Suprapubic skin (tissue), 4 donors: ENCODE measurements at places on chromosomes 2 and 18. TPM values are rescaled to one million over a fixed set of nuclear protein-coding genes. Genes with fewer than 3 reads are reported as not detected.

DNA sequence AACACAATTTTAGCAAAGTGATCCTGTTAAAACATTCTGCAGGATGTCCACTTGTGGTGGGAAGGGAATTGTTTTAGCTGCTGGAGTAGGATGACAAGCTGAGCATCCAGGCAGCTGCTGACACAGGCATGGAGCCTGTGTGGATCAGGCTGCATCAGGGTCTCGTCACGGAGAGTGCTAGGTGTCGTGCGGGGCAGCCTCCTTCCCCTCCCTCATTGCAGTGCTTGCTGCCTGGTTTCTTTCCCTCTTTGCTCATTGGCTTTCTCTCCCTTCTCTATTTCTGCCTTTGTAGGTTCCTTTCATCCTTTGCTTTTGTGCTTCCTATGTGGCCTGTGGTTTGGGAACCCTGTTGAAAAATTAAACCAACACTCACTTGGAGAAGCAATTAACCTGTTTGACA, 172.9 kb downstream of the TPGS2 start:
- no peaks in the 10 kb centered on the region for H3K36me3 ChIP-seq
- no peaks in the 10 kb centered on the region for H3K27me3 ChIP-seq
- DNase-seq = no peak
- H3K4me1 ChIP-seq = no peaks in the 10 kb centered on the region
- no peak overlapping the region for H3K27ac ChIP-seq

- peaks cover under 1% of the 10 kb centered on the region for H3K4me1 ChIP-seq
- H3K36me3 ChIP-seq = peaks cover 5% of the 10 kb centered on the region
- no peak for DNase-seq
- H3K27ac ChIP-seq = no peak overlapping the region
These were observed 7.5 kb downstream of the FMNL2 start for GRCh38 chr2:152342259-152343046.

GRCh38 chr2:43478412-43479086, 117.3 kb downstream of the THADA start:
- no peak for DNase-seq
- H3K36me3 ChIP-seq = peaks cover 6% of the 10 kb centered on the region
- H3K4me1 ChIP-seq = peaks cover 11% of the 10 kb centered on the region
- H3K4me3 ChIP-seq = no peak overlapping the region
- H3K27me3 ChIP-seq = no peaks in the 10 kb centered on the region
- peak overlapping the region; percentile 13 for H3K27ac ChIP-seq

DNA sequence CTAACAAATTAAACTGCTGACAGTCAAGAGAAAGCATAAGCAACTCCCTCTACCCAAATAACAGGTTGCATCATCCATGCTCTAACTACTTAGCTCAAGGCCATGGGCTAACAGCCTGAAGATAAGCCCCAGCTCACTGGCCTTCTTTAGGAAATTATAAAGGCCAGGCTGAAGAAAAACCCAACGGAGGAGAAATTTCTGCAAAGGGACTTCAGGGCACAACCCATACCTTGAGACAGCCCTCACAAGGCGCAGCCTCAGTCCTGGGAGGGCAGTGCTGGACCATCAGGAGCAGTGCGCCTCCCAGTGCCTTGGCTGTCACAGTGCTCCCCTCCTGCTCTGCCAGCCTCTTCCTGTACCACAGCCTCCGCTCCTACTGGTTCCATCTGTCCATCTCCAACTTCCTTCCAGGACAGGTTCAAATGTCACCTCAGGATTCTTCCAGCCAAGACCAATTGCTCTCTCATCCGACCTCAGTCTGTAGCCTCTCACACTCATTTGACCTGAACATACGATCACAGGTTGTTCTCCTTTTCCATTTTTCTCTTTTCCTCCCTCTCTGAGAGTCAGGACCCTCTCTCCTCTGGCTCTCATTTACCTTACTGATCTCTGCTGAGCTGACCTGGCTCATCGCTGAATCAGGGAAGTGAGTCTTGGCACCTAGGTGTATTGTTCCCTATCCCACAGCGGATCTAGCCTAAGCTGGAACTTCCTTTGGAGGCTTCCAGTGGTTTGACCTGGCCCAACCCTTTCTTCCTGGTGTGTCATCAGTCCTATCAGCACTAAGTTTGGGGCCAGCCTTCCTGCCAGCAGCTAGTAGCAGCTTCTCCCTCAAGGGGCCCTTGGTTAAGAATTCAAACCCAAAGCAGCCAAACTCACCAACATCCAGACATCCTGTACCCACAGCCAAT, 1.9 kb downstream of the MCFD2 start:
- H3K4me1 ChIP-seq = peaks cover 35% of the 10 kb centered on the region
- peak overlapping the region; percentile 25 for H3K27ac ChIP-seq
- H3K36me3 ChIP-seq = peaks cover 22% of the 10 kb centered on the region

- DNase-seq = no peak
- no peak overlapping the region for H3K27ac ChIP-seq
- H3K4me1 ChIP-seq = no peaks in the 10 kb centered on the region
- H3K27me3 ChIP-seq = no peaks in the 10 kb centered on the region
- peaks cover 56% of the 10 kb centered on the region for H3K36me3 ChIP-seq
- no peak overlapping the region for H3K4me3 ChIP-seq
These were observed 51.8 kb upstream of the AP1S3 start for GRCh38 chr2:223889229-223889628.

GRCh38 chr2:238170386-238171071, 11.8 kb downstream of the ERFE start:
- peaks cover 78% of the 10 kb centered on the region for H3K36me3 ChIP-seq
- no peak overlapping the region for H3K27ac ChIP-seq
- no peaks in the 10 kb centered on the region for H3K27me3 ChIP-seq

DNA sequence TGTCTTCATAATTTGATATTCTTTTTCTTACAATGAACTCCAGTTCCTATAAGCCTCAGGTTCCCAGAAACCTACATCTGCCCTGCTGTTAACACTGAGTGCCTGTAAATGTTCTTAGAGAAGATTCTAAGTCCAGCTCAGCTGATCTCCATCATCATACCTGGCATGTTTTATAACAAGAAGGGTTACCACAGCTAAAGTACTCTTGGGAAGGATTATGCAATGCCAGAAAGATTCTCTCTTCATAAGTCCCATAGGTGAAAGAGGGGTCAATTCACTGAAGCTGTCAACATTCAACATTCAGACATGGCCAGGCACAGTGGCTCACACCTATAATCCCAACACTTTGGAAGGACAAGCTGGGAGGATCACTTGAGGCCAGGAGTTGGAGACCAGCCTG, 31.3 kb upstream of the PTPN4 start:
- no peaks in the 10 kb centered on the region for H3K27me3 ChIP-seq
- no peaks in the 10 kb centered on the region for H3K36me3 ChIP-seq

DNA sequence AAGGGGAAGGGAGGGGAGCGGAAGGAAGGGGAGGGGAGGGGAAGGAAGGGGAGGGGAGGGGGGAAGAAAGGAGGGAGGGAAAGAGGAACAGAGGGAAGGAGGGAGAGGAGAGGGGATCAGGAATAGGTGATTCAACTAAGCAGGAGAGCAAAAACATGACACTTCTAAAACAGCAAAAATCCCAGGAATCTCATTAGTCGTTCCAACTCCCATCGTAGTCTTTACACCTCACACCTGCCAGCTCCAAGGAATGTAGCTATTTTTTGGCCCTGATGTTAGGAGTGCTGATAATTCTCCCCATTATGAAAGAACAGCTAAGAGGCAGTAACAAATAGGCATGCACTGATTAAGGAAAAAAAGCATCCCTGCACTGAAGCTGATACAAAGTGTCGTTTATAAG, 709.9 kb upstream of the PKDCC start:
- H3K4me1 ChIP-seq = no peaks in the 10 kb centered on the region
- H3K27me3 ChIP-seq = no peaks in the 10 kb centered on the region
- H3K4me3 ChIP-seq = no peak overlapping the region
- no peak for DNase-seq

GRCh38 chr2:207969249-207969648, 56.1 kb downstream of the PLEKHM3 start:
- H3K27ac ChIP-seq = no peak overlapping the region
- no peak overlapping the region for H3K4me3 ChIP-seq
- no peaks in the 10 kb centered on the region for H3K4me1 ChIP-seq
- H3K27me3 ChIP-seq = no peaks in the 10 kb centered on the region
- no peak for DNase-seq

DNA sequence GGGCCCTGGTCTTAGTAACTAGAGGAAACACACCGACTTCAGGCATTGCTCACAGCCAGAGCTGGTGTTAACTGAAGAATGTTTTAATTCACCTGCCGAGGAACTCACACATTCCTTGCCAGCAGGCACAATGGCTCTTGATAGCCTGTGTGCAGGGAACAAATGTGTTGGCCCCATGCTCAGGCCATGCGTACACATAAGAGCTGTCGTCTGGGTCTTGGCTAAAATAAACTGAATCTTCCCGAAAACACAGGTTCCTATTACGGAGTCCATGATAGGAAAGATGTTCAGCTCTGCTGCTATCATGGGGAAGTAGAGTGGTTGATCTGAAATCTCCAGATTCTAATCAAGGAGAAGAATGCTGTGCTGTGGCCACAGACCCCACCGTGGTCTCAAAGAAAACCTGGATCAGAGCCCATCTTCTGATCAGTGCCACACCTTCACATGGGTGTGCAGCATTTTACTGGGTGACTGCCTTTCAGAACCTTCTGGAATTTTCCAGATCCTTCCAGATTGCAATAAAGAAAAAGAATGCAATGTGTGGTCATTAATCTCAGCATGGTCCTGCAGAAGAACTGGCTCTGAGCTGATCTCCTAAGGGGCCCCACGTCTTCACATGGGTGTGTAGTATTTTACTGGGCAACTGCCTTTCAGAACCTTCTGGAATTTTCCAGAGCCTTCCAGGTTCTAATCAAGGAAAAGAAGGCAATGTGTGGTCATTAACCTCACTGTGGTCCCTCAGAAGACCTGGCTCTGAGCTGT, 17.2 kb downstream of the MBP start:
- H3K27me3 ChIP-seq = no peaks in the 10 kb centered on the region
- DNase-seq = no peak
- H3K27ac ChIP-seq = peak overlapping the region; percentile 90

DNA sequence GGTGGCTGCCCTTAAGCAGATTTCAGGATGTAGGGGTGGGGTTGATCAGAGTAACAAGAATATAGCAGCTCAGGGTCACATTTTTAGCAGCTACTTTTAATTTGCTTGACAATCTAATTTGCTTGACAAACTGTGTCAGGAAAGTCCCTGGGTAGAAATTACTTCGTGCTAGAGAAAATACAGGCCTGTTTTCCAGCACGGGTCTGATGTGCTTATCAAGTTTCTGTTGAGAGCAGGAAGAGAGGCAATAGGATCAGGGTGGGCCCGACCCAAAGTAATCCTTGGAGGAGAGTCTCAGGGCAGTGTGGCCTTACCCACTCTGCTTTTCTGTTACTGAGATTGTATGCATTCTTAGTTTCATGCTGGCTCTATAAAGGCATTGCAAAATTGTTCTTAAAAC, 221.5 kb downstream of the TSN start:
- peaks cover 6% of the 10 kb centered on the region for H3K4me1 ChIP-seq
- H3K4me3 ChIP-seq = no peak overlapping the region
- no peak overlapping the region for H3K27ac ChIP-seq

GRCh38 chr18:40159141-40160017, 1795.7 kb upstream of the PIK3C3 start:
- H3K36me3 ChIP-seq = no peaks in the 10 kb centered on the region
- no peaks in the 10 kb centered on the region for H3K4me1 ChIP-seq
- no peak overlapping the region for H3K27ac ChIP-seq

DNA sequence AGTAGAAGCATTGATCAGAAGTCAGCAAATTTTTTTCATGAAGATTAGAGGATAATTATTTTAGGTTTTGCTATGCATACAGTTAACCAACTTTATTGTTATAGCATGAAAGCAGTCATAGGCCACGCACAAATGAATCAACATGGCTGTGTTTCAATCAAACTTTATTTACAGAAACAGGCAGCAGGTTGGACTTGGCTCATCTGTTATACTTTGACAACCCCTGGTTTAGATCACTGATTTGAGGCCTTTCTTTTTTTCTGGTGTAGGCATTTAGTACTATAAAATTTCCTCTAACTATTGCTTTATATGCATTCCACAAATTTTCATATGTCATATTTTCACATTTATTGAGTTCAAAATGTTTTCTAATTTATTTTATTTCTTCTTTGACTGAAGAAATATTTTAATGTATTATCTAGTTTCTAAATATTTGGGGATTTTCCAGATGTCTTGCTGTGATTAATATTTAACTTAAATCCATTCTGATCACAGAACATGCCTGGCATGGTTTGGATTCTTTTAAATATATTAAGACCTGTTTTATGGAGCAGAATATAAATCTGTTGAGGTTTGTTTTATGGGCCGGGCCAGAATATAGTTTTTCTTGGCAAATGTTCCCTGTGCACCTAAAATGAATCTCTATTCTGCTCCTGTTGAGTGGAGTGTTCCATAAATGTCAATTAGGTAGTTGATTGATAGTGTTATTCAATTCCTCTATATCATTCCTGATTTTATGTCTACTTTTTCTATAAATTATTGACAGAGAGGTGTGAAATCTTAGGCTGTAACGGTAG, 116.3 kb upstream of the KLHL29 start:
- no peaks in the 10 kb centered on the region for H3K4me1 ChIP-seq
- H3K36me3 ChIP-seq = no peaks in the 10 kb centered on the region
- no peak overlapping the region for H3K4me3 ChIP-seq

- no peaks in the 10 kb centered on the region for H3K36me3 ChIP-seq
- no peak for DNase-seq
- peak overlapping the region; percentile 68 for H3K4me3 ChIP-seq
These were observed 56.4 kb downstream of the SNORC start for GRCh38 chr2:232926431-232926939.

GRCh38 chr2:17615147-17615546, 74.7 kb downstream of the VSNL1 start:
- H3K4me3 ChIP-seq = no peak overlapping the region
- no peaks in the 10 kb centered on the region for H3K27me3 ChIP-seq
- H3K36me3 ChIP-seq = no peaks in the 10 kb centered on the region
- H3K27ac ChIP-seq = no peak overlapping the region

- no peaks in the 10 kb centered on the region for H3K27me3 ChIP-seq
- peaks cover 10% of the 10 kb centered on the region for H3K4me1 ChIP-seq
- H3K27ac ChIP-seq = peak overlapping the region; percentile 4
- peak overlapping the region; percentile 23 for H3K4me3 ChIP-seq
These were observed 70.8 kb upstream of the SMAD7 start for GRCh38 chr18:49021433-49022129.

GRCh38 chr18:41042866-41043265, 912.2 kb upstream of the PIK3C3 start:
- DNase-seq = no peak
- no peaks in the 10 kb centered on the region for H3K36me3 ChIP-seq
- H3K27ac ChIP-seq = no peak overlapping the region

GRCh38 chr2:235978022-235978421, 190.2 kb downstream of the GBX2 start:
- DNase-seq = peak; percentile 21
- no peaks in the 10 kb centered on the region for H3K27me3 ChIP-seq

The SERPINB13 gene
- 17.3 TPM for total RNA-seq

The TEX44 gene
- not detected for total RNA-seq

The HOXD4 gene
- total RNA-seq = not detected

The DTNB gene
- 21.6 TPM for total RNA-seq

The ZNF638 gene
- total RNA-seq = 122 TPM

The TBR1 gene
- total RNA-seq = not detected

The SPHKAP gene
- total RNA-seq = 0.08 TPM

The RNMT gene
- total RNA-seq = 28.5 TPM
